ENCODE measurements at places on chromosomes 2 and 18.

GRCh38 chr2:144706647-144707046 is 186.7 kb upstream of the ZEB2 start:
- DNase-seq: no peak

GRCh38 chr2:20378891-20379519 is 28.4 kb upstream of the PUM2 start:
- DNase-seq: no peak

- no peak for DNase-seq
Observed at GRCh38 chr2:219289195-219289536, 10.0 kb downstream of the DNAJB2 start.

GRCh38 chr2:23545396-23545795 is 160.4 kb downstream of the KLHL29 start:
- no peak for DNase-seq

DNA sequence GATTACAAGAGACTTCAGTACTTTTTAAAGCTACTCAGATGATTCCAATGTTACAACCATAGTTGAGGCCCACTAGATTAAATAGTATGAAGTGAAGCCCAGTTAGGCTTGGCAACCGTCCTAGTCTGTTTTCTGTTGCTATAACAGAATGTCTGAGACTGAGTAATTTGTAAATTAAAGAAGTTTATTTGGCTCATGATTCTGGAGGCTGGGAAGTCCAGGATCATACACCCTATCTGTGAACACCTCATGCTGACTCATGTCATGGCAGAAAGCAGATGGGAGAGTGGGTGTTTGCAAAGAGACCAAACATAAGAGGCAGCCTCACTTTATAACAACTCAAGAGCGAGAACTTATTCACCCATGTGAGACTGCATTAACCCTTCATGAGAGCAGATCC is 63.1 kb downstream of the CCDC150 start:
- DNase-seq: no peak

Data from GM18507 (cell line).